ENCODE measurements at places on chromosomes 4 and X.

DNA sequence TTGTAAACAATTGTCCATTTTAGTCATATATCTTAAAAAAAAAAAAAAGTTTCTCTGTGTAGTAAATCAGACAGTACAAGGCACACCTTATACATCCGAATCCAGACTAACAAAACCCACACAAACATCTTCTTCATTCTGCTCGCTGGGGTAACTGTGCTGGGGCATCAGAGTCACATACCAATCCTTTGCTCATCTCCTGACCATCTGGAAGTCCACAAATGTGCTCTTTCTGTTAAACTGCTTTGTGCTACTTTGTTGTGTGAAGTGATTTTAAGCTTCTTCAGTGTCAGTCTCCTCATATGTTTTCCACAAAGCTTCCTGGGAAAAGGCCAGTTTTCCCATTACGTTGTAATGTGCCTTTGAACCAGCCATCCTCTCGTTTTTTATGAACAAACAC, 86.2 kb upstream of the CBR4 start:
- DNase-seq = no peak
- H3K27ac ChIP-seq = no peak overlapping the region
- peaks cover 13% of the 10 kb centered on the region for H3K36me3 ChIP-seq
- no peak overlapping the region for H3K4me3 ChIP-seq

DNA sequence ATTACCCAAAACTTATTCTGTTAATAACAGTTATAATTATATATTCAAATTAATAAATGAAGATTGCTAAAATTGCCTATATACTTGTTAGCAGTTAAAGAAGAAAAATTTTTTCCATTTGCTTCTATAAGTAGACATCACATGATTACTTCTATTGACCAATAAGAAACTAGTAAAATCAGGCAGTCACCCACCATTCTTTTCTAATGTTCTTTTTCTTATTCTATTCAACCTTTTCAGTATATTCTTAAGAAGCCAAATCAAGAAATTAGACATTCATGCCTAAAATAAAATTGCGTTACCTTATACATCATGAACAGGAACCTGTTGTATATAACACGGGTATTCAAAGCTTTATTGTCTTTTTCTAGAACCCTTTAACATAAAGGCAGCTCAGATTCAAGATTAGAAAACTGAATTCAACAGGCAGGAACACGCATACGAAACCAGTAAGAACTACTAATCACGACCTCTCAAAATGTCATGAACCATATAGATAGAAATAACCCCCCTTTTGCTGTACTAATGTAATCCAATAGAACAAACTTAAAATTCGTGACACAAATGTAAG, 568.1 kb upstream of the DIPK2B start:
- H3K4me3 ChIP-seq = peak overlapping the region; percentile 93
- H3K36me3 ChIP-seq = no peaks in the 10 kb centered on the region
- no peak for DNase-seq
- H3K27me3 ChIP-seq = no peaks in the 10 kb centered on the region

DNA sequence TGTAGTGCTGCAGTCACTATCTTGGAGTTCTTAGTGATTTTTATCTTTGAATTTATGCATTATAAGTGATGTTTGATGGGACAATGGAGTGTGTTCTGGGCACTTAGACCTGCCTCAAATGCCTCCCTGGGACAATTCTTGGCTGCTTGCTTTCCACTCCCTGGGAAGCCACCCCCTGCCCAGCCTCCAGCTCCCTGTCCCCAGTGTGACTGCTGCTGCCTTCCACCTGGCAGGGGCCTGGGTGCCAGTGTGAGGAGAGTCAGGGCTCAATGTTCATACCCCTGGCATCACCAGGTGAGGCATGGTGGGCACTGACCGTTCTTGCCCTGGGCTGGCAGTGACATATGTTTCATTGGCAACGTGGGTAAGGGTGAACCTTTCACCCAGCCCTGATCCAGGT, 14.8 kb downstream of the MSX1 start:
- peaks cover 35% of the 10 kb centered on the region for H3K27me3 ChIP-seq
- H3K36me3 ChIP-seq = no peaks in the 10 kb centered on the region
- H3K4me1 ChIP-seq = peaks cover 4% of the 10 kb centered on the region
- H3K27ac ChIP-seq = no peak overlapping the region
- no peak overlapping the region for H3K4me3 ChIP-seq

- no peak overlapping the region for H3K4me3 ChIP-seq
- peaks cover 5% of the 10 kb centered on the region for H3K27me3 ChIP-seq
- peaks cover 2% of the 10 kb centered on the region for H3K36me3 ChIP-seq
- DNase-seq = no peak
Observed at GRCh38 chr4:147984065-147984777, 252.3 kb downstream of the ARHGAP10 start.

GRCh38 chrX:47097018-47097417, 18.8 kb downstream of the RGN start:
- no peak overlapping the region for H3K4me3 ChIP-seq
- H3K4me1 ChIP-seq = no peaks in the 10 kb centered on the region
- H3K27me3 ChIP-seq = no peaks in the 10 kb centered on the region
- no peaks in the 10 kb centered on the region for H3K36me3 ChIP-seq

DNA sequence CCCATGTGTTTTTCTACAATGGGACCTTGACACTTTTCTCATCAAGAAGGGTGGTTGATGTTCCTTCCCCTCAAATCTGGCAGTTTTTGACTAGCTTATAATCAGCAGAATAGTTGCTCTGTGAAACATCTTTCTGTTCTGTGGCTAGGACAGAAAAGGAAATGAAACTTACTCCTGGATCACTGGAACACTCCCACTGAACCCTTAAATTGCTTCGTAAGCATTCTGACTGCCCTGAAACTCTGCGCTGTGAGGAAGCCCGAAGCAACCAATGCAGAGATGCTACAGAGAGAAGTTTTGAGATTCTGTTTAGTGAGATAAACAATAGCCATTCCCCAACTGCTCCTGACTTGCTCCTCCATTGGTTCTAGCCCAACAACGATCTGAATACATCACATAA, 602.2 kb downstream of the CENPC start:
- no peak for DNase-seq
- no peaks in the 10 kb centered on the region for H3K36me3 ChIP-seq
- peaks cover 4% of the 10 kb centered on the region for H3K4me1 ChIP-seq
- no peak overlapping the region for H3K27ac ChIP-seq
- no peaks in the 10 kb centered on the region for H3K27me3 ChIP-seq

- H3K4me3 ChIP-seq = peak overlapping the region; percentile 97
- H3K36me3 ChIP-seq = no peaks in the 10 kb centered on the region
- H3K27ac ChIP-seq = peak overlapping the region; percentile 96
Observed at GRCh38 chr4:70704215-70704930, 16.0 kb downstream of the UTP3 start.

Measured in memory B cell (primary cell).